Activated T-helper 1 cell treated with anti-CD3 and anti-CD28 coated beads, Interleukin-2, amount 50 U/mL, for 16 hours (primary cell): ENCODE measurements at places on chromosomes 4 and X.
A peak's percentile ranks its signal among the peaks of the same experiment; 100 is the strongest.

GRCh38 chr4:153731239-153731638 lies 28.6 kb downstream of the RNF175 start:
- no peak for DNase-seq

- no peak for DNase-seq
These were observed 76.8 kb upstream of the DDX53 start for GRCh38 chrX:22922961-22923360.

GRCh38 chr4:73477176-73477575 lies 4.4 kb upstream of the AFM start:
- DNase-seq = no peak

GRCh38 chr4:148017801-148018200 lies 285.9 kb downstream of the ARHGAP10 start:
- DNase-seq = no peak

GRCh38 chr4:21765810-21766407 lies 182.7 kb downstream of the KCNIP4 start:
- DNase-seq = no peak

GRCh38 chr4:625631-626161 lies 323 bp downstream of the PDE6B start:
- no peak for DNase-seq

DNA sequence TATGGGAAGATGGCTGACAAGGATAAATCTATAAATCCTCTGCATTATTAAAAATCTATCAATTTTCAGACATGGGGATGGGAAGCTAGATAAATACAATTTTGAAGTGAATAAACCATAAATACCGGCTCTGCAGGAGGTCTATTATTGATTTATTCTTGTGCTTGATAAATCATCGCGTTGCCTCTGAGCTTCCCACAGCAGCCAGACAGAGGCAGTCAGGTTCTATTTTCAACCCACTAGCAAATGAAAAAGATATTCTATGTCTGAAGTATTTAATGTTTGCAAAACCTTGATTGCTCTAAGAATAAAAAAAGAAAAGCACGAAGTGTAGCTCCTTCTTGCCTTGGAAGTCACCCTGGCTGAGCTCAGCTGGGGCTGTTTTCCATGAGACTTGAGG lies 216.2 kb downstream of the DHRSX start:
- DNase-seq = no peak

DNA sequence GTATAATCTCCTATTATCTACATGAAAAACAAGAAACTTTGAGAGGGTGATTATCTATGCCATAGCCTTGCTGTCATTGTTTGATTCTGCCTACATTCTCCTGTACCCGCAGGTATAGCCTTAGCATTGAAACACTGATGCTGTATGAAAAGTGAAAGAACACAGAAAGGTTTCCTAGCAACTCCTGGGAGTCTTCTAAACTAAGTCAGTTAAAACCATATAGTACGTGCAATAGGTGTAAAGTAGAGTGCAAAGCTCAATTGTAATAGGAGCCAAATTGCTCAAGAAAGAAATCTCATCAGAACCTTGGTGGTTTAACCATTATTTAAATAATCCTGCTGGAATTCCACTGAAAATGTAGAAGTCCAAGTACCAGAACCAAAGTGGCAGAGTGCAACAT lies 489.7 kb downstream of the PCDH10 start:
- no peak for DNase-seq

DNA sequence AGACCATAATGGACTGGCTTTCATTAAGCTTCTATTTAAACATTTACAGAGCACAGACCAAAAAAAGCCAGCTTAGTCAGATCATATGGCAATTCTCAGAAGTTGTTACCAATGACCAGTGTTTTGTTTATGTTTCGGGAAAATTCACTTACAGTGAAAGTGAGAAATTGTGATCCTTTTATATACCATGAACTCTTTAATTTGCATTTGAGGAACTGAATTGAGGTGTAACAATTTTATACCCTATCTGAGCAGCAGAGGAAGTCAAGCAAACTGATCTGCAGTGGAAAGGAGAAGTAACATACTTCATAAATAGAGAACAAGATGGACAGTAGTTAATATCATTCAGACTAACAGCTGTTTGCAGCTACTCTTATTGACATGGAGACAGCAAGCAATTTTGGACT lies 97.1 kb downstream of the TMA16 start:
- DNase-seq = no peak

DNA sequence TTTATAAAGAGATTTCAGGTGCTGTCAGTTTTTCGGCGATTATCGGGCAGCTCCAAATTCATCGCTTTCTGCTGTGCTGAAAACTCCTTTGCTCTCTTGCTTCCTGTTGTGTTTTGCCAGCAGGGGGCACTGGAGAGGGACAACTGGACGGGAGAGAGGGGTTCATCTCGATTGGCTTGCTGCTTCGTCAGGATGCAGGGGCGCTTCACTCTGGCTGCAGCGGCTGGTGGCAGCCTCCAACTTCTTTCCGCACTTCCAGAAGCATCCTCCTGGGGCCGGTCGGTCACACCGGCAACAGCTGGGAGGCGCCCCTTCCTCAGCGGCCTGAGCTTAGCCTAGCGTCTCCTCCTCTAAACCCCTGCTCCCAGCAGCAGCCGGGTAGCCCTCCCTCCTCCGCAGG lies 29.5 kb downstream of the MSL3 start:
- DNase-seq = peak; percentile 54

DNA sequence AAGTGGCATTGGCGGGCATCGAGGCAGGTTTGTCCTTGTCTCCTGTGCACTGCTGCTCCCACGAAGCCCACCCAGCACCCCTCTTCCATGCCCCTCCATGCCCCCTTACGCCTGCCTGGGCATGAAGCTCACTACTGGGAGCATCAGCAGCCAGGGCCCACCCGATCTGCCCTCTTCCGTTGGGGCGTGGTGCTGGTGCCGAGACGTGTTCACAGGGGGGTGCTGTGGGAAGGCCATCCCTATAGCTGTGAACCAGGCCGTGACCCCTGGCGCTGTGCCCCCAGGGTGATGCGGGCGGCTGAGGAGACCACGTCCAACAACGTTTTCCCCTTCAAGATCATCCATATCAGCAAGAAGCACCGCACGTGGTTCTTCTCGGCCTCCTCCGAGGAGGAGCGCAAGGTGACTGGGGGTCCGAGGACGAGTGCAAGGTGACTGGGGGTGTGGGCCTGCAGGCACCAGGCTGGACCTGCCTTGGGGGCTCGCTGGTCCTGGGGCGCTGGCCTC lies 19.3 kb upstream of the ADD1 start:
- DNase-seq = no peak

DNA sequence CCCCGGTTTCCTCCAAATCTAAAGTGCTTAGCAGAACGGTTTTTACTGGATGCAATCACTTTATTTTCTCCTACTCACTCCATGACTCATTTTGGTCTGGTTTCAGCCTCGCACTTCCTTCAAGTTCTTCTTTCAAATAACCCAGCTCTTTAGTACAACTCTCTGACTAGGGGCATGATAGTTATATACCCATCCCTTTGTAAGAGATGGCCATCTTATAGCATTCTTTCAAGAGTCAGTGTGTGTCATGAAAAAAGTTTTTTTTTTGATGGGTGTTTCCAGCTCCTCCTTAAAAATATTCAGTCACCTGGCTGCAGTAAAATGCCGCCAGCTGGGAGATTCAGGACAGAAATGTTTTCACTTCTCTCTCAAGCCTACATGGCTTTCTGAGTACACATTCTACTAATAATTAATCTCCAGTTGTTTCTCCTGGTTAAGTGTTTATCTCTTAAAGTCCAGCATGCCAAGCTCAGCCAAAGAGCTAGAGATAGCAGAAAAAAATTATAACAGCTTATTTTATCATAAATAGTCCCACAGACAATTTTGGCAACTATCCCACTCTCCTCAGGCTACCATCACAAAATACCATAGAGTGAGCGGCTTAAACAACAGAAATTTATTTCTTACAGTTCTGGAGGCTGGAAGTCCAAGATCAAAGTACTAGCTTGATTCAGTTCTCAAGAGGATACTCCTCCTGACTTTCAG lies 139.3 kb downstream of the GASK1B start:
- no peak for DNase-seq

DNA sequence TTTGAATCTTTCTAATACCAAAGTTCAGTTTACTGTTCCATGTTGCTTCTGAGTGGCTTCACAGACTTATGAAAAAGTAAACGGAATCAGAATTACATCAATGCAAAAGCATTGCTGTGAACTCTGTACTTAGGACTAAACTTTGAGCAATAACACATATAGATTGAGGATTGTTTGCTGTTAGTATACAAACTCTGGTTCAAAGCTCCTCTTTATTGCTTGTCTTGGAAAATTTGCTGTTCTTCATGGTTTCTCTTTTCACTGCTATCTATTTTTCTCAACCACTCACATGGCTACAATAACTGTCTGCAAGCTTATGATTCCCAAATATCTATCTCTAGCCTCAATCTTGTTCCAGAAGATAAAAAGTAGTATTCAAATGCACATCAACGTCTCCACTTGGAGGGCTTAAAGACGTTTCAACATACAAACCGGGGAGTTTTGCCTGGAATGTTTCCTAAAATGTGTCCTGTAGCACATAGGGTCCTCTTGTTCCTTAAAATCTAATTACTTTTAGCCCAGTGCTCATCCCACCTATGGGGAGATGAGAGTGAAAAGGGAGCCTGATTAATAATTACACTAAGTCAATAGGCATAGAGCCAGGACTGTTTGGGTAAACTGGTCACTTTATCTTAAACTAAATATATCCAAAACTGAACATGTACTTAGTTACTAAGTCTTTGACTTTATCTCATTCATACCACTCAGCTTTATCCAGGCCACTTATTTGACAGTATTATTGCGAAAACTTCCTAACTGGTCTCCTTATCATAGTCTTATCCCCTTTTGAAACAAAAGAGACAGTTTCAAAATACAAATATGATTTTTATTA lies 3.6 kb upstream of the AFP start:
- no peak for DNase-seq

GRCh38 chr4:124331781-124332180 lies 380.8 kb downstream of the ANKRD50 start:
- DNase-seq = no peak

DNA sequence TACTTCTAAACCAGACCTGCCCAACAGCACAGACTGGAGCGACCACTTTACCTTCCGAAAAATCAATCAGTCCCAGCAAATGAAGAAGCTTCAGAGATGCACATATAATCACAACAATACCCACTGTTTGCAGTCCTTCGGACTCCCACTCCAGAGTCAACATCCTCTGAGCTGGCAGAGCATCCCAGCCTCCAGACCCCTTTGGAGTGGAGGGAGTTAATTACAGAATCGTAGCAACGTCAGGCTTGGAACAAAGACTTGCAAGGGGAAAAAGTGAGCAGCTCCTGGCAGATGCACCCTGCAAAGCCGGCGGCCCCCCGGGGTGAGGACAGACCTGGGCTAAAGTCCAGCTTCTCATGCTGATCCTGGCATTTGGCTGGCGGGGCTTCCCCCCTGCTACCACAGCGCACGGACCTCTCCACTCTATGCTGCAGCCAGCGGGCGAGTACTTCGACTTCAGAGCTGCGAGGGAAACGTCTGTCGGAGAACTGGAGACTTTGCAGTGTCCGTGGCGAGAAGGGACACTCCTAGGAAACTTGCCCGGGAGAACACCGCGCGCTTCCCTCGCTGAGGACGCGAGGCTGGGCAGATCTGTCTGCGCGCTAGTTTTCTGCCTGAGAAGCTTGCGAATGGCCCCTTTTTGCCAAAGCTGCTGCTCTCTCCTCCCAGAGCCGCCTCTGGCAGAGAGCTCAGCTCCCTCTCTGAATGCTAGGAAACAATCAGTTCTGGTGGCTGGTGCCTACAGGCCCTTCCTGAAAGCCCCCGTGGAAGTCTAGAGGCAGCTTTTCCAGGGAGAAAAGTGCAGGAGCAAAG lies 283.7 kb downstream of the PACRGL start:
- no peak for DNase-seq

GRCh38 chrX:119503484-119503861 lies 35.2 kb downstream of the SLC25A5 start:
- no peak for DNase-seq

- DNase-seq = no peak
These were observed 56.2 kb downstream of the RTL9 start for GRCh38 chrX:110414679-110415439.

DNA sequence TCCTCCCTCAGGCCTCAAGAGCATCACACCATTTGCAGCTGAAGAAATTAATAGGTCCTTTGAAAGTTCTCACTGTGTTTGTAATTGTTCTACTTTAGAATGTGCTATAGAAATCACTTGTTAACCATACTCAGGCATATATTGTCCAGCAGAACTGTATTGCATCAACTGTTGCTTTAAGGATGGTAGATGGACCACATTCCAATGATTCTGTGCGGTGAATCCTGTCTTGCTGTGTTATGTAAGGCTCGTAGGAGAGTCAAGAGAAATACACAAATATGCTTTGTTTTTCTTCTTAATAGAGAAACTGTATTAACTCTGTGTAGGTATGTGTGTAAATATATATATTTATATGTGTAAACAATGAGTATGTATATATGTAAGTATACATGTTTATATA lies 6.3 kb upstream of the ADGRA3 start:
- DNase-seq = no peak

- no peak for DNase-seq
These were observed 67.3 kb downstream of the PDLIM5 start for GRCh38 chr4:94519019-94519418.

- DNase-seq = no peak
These were observed 18.2 kb downstream of the MRPL1 start for GRCh38 chr4:77880784-77881183.

DNA sequence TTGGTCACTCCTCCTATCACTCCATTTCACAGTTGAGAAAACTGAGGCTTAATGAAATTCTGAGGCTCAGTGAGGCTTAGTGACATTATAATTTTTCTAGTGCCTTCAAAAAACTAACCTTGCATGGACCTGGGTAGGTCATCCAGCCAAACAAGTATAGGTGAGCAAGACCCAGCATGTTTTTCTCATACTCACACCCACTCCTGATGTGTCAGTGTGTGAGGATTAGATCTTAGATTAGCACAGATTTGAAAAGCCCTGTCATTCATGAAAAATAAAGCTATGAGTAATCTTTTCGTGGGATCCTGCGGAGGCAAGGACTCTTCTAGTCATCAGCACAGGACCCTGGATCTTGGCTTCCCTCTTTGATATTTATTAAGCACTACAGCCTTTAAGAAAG lies 146.7 kb downstream of the CHIC2 start:
- DNase-seq = no peak

GRCh38 chr4:142088906-142089305 lies 452.5 kb downstream of the IL15 start:
- no peak for DNase-seq

DNA sequence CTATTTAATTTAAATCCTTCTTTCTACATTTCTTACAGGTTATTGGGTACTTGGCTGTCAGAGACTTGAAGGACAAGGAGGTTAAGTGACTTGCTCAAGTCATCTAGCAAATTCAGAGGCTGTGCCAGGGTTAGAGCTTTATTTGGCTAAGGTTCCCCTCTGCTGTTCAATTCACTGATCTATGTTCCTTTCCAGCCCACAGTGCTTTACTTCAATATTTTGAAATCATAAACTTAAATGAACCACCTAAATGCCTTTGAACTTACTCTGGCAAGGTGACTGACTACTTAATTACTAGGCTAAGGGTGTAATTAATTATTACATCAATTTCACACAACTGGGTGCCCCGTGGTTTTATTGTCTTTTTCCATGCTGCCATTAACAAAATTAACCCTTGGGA lies 288.7 kb downstream of the CAMK2D start:
- DNase-seq = no peak

- DNase-seq = no peak
These were observed 620.7 kb downstream of the SPRY1 start for GRCh38 chr4:124017185-124017785.
